ENCODE measurements at places on chromosomes 5 and 9.
A peak's percentile ranks its signal among the peaks of the same experiment; 100 is the strongest.

- no peak for DNase-seq
These were observed 56.4 kb downstream of the PFDN1 start for GRCh38 chr5:140246378-140247122.

- peak; percentile 9 for DNase-seq
These were observed 218.2 kb downstream of the MAST4 start for GRCh38 chr5:66814146-66814991.

DNA sequence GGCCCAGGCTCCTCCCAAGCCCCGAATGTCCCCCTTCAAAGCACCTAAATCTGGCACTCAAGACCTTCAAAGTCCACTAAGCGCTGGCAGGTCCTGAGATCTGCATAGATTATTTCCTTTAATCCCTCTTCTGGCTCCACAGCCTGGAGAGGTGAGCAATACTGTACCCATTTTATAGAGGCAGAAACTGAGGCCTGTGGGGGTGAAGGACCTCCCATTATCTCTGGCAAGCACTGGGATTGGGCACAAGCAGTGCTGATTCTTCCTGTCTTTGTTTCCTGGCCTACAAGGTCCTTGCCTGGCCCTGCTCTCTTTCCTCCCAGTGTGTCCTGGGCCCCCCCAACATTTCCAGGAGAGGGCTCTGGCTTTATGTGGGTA is 252.3 kb downstream of the PBX3 start:
- DNase-seq = no peak

- no peak for DNase-seq
These were observed 372.1 kb downstream of the MTRR start for GRCh38 chr5:8241076-8241475.

- peak; percentile 81 for DNase-seq
These were observed 416 bp upstream of the PTBP3 start for GRCh38 chr9:112333639-112334431.

- DNase-seq = no peak
These were observed 37.3 kb downstream of the NDST1 start for GRCh38 chr5:150545246-150545645.

GRCh38 chr5:179164331-179165311 is 104.4 kb downstream of the ZNF354C start:
- DNase-seq = no peak

GRCh38 chr5:109105631-109106267 is 304.0 kb downstream of the PJA2 start:
- no peak for DNase-seq

GRCh38 chr9:98074115-98074990 is 17.8 kb downstream of the NANS start:
- peak; percentile 48 for DNase-seq

GRCh38 chr9:133855802-133856521 is 117.8 kb upstream of the SARDH start:
- no peak for DNase-seq

DNA sequence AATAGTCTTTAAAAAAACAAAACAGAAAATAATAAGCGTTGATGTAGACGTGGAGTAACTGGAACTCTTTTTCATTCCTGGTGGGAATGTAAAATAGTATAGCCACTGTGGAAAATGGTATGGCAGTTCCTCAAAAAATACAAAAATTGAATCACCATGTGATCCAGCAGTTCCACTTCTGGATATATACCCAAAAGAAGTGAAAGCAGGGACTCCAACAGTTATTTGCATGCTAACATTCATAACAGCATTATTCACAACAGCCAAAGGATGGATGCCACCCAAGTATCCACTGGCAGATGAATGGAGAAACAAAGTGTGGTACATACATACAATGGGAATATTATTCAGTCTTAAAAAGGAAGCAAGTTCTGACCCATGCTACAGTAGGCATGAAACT is 4.2 kb upstream of the PHF2 start:
- DNase-seq = no peak

GRCh38 chr9:113416149-113416721 is 5.7 kb downstream of the C9orf43 start:
- DNase-seq = peak; percentile 52

GRCh38 chr9:132160802-132161742 is 786 bp upstream of the NTNG2 start:
- no peak for DNase-seq

DNA sequence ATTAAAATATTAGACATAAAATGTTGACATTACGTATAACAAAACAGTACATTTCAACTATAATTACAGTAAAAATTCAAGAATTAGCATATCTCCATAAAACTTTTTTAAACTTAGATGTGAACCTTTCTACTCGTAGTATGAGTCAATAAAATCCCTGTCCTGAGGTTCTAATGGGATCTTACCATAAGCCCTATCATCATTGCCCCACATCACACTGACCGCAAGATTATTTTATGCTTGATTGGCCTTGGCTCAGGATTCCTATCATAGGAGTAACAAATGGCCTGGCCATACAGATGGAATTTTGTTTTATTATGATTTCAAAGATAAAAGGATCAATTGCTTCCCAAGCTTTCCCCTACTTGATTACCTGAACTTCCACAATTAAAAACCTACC is 238.3 kb downstream of the MEF2C start:
- DNase-seq = no peak

DNA sequence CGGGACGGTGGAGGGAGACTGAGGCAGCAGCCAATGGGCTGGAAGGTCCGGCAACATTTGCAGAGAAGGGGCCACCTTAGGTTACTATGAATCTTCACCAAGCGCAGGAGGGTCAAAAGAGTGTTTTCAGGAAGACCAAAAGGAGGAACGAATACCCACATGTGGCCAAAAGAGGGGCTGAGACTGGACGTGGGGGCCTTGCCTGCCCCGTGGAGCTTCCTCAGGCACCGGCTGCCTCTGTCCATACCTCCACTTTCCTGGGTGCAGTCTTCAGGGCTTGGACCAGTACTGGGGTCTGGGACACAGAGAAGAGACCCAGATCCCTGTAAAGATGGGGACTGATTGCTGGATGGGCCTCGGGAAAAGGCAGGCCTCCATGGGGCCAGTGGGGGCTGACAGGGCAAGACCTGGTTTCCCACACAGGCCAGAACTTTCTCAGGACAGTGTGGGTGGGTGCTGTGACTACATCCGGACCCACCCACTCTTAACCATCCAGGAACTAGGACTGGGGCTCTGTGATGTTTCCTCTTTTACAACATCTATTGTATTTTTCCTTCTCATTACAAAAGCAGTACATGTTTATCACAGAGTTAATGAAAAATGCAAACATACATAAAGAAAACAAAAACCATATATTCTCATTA is 294.7 kb downstream of the ZSWIM6 start:
- no peak for DNase-seq

DNA sequence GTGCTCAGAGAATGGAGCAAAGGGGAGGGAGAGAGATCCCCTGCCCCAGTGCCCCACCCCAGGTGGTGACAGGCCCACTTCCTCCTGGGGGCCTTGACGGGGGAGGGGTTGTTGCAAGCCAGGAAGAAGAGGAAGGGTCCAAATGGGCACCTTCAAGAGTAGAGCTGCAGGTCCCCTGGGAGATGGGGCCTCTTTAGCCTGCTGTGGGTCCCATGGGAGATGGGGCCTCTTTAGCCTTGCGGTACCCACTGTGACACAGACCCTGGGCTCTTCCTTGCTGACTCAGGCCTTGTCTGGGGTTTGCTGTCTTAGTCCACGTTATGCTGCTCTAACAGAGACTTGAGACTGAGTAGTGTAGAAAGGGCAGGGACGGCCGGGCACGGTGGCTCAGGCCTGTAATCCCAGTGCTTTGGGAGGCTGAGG is 9.6 kb upstream of the TOR4A start:
- DNase-seq = no peak

- DNase-seq = no peak
These were observed 239.1 kb upstream of the NMUR2 start for GRCh38 chr5:152644029-152644728.

DNA sequence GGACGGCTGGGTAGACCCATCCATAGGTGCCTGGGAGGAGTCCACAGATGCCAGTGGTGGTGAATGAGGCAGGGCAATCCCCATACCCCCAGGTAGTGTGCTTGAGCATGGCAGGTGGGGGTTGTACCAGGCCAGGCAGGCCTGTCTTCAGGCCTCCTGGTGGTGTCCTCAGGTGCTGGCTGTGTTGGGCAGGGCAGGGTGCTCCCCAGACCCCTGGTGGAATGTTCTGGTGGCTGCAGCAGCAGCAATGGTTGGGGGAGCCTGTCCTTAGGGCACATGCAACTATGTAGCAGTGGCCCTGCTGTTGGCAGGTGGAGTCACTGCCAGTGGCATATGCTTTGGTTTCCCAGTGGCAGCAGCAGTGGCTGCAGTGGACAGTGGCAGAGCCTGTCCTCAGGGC is 10.0 kb downstream of the ALG2 start:
- DNase-seq = no peak

DNA sequence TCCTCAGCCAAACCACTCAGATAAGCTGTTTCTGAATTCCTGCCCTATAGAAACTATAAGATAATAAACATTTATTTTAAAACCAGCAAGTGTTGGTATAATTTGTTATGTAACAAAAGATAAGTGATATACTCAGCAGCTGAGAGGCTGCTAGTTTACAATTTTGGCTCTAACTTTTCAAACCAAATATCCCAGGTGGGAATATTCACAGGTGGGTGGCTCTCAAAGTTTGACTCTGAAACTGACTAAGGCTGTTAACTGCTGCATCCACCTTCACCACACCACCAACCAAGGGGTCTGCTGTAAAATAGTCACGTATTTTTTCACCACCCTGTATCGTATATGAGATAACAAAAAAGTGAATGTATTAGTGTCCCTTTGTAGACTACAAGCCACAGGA is 9.7 kb upstream of the ZNF366 start:
- no peak for DNase-seq

DNA sequence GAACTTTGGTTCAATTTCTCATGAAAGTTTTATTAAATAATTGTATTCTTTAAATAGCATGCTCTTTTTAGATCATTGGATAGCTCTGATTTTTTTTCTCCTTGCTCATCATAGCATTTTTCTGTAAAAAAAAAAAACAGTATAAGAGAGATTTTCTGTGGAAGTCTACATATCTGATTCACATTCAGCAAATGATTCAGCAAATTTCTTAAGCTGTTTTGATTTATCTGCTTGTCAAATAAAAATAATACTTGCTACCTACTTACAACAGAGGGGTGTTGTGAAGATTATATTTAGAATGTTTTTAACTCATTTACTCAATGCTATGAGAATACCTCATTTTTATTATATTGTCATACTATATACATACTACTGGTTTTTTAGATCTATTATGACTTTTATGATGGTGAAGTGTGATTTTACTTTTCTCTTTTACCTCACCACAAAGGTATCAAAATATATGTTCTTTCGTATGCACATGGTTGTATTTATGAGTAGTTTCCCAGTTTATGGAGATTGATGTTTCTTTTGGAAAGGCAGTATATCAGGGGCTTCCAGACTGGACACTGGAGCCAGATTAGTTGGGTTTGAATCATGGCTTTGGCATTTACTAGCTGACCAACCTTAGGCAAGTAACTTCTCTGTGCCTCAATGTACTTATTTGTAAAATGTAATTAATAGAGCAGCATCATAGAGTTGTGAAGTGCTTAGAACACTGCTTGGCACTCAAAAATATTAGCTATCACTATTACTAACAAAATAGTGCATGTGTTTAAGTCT is 25.5 kb downstream of the TNPO1 start:
- no peak for DNase-seq

- DNase-seq = no peak
These were observed 67.7 kb upstream of the CCL21 start for GRCh38 chr9:34777666-34778065.

- no peak for DNase-seq
These were observed 887.0 kb downstream of the NR2F1-AS1 start for GRCh38 chr5:92694067-92694466.

GRCh38 chr5:114407783-114408182 is 45.9 kb downstream of the KCNN2 start:
- no peak for DNase-seq

Data from GM12892 (cell line).